ENCODE measurements at places on chromosomes 2 and 18.

GRCh38 chr18:2894131-2894840 is 47.5 kb downstream of the EMILIN2 start:
- no peak for DNase-seq

GRCh38 chr18:64244571-64244970 is 95.7 kb upstream of the LINC00305 start:
- DNase-seq: no peak

DNA sequence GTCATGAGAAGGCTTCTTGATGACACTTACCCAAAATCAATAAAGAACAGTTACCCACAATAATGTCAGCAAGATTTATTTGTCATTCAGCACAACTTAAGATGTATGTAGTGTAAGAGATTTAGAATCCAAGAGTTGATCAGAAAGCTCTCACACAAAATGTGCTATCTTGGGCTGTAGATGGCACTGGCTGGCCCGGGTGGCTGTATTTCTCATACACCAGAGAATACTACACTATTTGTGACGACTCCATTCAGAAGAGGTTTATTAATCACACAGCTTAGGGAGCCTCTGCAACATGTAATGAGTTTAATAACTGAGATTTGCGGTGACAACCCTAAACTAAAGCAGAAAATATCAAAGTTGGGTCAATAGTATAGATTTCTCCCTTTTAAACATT is 530.4 kb upstream of the KLHL29 start:
- no peak for DNase-seq

GRCh38 chr2:104518256-104518655 is 335.7 kb upstream of the POU3F3 start:
- no peak for DNase-seq

DNA sequence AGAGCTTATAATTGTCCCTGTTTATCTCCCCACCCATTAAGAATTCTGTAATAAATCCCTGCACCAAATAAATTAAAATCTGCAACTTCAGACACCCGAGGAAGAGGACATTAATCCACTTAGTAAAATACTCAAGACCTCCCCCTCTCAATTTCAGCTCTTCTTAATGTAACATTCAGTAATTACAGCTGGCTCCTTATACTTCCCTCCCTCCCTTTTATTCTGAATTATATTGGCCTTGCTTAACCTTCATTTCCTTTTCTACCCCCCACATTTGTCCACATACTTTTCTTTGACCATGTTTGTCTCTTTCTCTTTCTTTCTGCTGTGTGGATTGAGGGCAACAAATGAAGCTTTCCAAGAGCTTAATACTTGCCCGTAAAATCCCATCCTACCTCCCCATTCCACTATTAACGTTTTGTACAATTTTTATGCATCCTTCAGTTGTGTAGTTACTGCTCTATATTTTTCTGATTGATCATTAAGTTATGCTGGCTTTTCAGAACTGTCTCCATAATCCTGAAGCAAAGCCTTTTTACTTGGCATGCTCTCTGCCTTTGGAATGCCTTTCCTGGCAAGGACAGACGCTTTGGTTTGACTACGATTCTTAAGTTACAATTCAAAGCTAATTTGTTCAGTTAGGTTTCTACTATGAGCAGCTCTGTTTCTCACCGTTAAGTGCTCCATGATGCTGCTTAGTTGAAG is 580.1 kb downstream of the ZEB2 start:
- DNase-seq: no peak

DNA sequence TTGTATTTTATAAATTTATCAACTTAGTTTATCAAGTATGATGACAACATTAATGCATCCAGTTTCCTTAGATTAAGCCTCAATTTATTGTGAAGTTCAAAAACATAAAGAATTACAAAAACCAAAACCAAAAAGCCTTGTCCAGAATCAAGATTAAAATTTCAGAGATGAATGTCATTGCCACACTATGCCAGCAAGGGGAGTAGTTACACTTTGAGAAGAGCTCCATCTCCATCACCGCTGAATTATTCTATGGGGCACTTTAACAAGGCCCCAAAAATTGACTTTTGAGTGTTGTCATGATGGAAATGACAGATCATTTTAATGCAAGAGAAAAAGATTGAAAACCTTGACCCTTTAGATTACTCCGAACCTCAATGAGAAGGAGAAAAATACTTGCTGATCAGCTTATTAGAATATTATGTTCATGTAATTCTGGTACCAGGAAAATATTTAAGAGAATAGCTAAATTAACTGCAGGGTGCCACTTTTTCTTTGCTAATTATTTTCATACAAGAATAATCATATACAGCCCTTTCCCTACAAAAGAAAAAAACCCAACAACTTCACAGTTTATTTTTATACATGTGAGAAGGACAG is 152.5 kb upstream of the AQP4 start:
- no peak for DNase-seq

- no peak for DNase-seq
These were observed 189.4 kb downstream of the MSH2 start for GRCh38 chr2:47592381-47592780.

- DNase-seq: no peak
These were observed 27.7 kb upstream of the ACTR2 start for GRCh38 chr2:65199891-65200290.

DNA sequence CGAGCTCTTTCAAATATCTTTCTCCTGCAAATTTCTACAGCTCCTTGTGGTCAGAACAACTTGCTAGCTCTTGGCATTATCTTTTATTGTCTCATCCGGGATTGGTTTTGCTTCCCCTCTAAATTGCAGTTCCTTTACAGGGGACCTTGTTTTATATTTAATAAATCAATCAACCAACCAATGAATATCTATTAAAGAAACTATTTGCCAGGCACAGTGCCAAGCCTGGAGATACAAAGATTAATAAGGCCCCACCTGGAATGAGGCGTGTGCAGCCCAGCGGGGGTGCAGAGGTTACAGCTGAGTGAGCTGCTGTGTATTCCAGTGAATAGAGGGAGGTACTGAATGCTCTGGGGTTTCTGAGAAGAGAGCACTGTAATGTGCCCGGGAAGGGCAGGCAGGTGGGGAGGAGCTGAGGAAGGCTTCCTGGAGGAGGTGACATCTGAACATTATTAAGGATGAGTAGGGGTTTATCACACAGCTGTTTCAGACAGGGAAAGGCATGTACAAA is 51.8 kb downstream of the LIPG start:
- no peak for DNase-seq

DNA sequence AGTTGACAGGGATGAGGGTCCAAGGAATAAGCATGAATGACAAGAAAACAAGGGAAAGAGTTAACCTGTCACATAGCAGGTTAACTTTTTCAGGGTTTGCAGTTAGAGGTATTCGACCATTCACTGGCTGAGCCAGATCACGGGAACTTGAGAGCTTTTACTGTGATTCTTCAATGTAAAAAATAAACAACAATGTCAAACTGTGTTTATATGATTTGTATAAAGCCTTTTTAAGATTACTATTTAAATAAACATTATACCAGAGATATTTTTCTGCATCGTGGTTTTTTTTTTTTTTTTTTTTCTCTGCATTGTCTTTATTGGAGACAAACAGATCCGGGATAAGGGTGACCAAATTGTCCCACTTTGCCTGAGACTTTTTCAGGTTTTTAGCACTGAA is 115.6 kb downstream of the NRP2 start:
- DNase-seq: no peak

- no peak for DNase-seq
These were observed 122.7 kb downstream of the VIT start for GRCh38 chr2:36819095-36819711.

- no peak for DNase-seq
These were observed 57.6 kb downstream of the PIEZO2 start for GRCh38 chr18:11091746-11092145.

DNA sequence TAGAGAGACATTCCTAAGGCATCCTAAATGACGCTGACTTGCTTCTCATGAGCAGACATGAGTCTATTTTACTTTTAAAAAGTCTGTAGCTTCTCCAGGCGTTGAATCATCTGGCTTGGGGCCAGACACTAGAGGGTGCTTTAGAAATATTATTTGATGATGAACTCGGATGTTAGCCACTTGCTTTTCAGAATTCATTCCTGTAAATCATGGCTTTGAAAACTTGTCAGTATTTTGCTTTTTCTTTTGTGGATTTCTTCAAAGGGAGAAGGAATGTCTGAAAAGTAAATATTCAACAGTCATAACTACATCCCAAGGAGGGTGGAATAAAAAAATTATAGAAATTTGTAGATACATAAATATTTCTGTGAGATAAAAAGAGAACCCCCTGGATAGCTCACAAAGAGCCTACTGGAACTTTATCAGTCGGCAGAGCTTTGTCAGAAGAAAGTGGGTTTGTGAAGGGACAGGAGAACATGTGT is 370.8 kb downstream of the OSR1 start:
- no peak for DNase-seq

- DNase-seq: no peak
These were observed 44.0 kb downstream of the TRAK2 start for GRCh38 chr2:201407265-201407664.

DNA sequence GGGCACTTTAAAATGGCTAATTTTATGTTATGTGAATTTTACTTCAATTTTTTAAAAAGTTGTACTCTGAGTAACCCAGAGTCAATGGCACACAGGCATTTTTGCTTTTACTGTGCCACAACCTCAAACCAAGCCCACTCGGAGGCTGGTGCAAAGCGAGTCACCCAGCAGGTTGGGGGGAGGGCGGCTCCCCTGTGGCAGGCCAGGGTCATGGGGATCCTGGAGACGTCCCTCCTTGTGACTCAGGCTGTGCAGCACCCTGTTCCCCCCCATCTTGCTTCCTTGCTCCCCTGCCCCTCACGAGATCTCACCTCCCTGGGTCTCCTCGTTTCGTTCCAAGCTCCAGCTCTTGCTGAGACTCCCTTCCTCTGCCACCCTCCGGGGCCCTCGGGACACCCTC is 58.6 kb downstream of the POMC start:
- no peak for DNase-seq

DNA sequence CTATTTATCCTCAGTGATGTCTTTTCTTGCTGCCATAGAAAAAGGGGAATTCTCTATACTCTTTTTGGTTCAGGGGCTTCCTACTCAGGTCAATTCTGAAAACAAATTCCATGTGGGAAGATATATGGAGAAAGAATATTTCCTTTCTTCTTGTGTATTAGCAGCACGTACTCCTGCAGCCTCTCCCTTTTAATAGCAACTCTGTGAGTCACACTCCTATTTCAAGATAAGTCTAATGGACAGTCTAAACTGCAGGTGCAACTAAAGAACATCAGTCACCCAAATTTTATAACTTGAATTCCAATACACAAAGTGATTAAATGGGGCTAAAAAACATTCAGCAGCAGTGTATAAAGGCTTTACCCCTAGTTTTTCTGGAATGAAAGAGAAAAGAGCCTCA is 942.2 kb downstream of the CNTNAP5 start:
- DNase-seq: no peak

DNA sequence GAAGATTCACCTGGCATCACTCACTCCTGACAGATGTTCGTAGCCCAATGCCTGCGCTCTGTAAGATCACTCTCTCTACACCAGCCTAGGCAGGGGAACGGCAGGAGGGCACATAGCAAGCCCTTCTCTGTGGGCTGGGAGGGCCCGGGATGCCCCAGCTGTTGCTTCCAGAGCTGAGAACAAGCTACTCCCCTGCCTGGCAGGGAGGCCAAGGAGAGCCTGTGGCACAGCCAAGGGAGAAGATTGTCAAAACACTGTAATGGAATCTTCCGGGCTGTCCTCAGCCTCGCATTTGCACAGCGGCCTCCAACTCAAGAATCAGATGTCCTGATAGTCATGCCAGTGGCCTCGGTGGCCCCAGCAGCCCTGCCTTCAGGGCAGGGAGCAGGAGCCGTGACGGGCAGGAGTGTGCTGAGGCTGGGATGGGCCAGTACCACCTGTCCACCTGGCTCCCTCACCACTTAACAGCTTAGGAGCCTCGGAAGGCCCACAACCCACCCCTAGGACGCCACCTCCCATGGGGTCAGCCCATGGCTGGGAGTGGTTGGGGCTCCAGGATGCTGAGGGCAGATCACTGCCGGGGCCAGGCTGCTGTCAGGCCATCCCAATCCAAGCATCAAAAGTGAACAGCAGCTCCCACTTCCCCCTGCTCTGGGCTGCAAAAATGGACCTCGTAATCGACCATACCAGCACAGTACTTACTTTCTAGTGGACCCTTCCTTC is 21.9 kb upstream of the SLC35F6 start:
- DNase-seq: no peak

- DNase-seq: no peak
These were observed 120.0 kb downstream of the STK39 start for GRCh38 chr2:168127371-168127770.

Measured in cortex of kidney (tissue), 1 donor.